NCI-H226 (cell line): ENCODE measurements at places on chromosomes 3 and 15.
A peak's percentile ranks its signal among the peaks of the same experiment; 100 is the strongest.

GRCh38 chr3:126533506-126533905 lies 9.6 kb downstream of the CHST13 start:
- no peak for DNase-seq

DNA sequence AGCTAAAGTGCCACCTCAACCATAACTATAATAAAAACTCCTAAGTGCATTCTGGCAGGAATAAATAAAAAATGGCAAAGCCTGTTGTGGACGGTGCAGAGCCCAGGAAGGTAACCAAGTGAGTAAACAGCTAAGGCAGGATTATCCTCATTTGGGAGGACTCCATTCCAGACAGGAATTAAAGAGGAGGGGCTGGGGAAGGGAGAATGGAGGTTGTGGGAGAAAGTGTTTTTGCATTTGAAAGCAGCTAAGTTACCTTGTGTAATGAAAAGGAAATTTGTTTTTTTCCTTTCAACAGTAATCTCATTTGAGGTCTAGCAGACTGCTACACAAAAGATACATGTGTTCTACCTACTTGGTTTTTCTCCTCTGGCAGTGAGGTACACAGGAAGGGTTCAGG lies 248.5 kb downstream of the TIGIT start:
- no peak for DNase-seq

GRCh38 chr3:50136714-50137405 lies 18.3 kb upstream of the SEMA3F start:
- no peak for DNase-seq

GRCh38 chr3:122318620-122319019 lies 6.4 kb upstream of the CSTA start:
- DNase-seq, result no peak

- no peak for DNase-seq
Observed at GRCh38 chr3:134885877-134886621, 91.0 kb downstream of the EPHB1 start.

DNA sequence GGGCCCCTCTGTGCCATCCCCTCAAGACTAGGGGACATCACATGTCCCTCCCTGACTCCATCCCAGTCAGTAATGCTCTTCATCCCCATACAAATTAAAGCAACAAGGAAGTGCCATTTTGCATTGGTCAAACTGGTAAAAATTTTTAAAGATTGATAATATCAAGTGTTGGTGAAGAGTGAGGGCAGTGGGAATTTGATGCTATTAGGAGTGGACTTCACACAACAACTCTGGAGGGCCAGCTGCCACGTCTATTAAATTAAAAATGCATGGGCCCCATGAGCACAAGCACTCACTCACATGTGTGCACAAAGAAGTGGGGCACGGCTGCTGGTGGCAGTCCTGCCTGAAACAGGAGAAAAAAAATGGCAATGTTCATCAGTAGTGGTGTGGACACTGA lies 47.8 kb downstream of the DNAJB8 start:
- DNase-seq, result no peak

- no peak for DNase-seq
Observed at GRCh38 chr15:89400782-89401545, 66.3 kb upstream of the POLG start.

- DNase-seq, result no peak
Observed at GRCh38 chr15:29424118-29424517, 154.5 kb upstream of the NSMCE3 start.

GRCh38 chr15:69783211-69783610 lies 314.5 kb downstream of the TLE3 start:
- no peak for DNase-seq

DNA sequence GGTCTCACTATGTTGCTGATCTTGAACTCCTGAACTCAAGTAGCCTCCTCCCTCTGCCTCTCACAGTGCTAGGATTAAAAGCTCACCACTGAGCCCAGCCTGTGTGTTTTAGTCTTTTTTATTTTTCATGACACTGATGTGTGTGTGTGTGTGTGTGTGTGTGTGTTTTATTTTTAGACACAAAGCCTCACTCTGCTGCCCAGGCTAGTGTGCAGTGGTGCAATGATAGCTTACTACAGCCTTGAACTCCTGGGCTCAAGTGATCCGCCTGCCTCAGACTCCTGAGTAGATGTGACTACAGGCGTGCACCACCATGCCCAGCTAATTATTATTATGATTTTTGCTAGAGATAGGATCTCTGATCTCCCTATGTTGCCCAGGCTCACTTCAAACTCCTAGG lies 23.3 kb upstream of the CTSH start:
- DNase-seq, result no peak

DNA sequence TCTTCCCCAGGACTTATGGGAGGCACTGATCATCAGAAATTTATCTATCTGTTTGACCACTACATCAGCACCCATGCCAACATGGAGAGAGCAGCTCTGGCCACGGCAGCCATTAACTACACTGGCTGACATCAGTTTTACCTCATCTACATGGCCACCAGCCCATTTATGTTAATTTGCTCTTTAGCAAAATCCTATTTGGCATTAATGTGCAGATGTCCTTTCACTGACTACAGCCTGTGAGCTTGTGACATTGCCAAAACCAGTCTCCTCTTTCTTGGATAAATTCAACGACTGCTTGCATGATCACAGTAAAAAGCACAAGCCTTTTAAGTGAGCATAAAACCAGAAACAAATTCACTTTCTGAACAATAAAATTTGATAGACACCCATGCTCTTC lies 47.5 kb downstream of the NR1I2 start:
- DNase-seq, result no peak

- no peak for DNase-seq
Observed at GRCh38 chr15:38061856-38062649, 127.6 kb downstream of the TMCO5A start.

- DNase-seq, result no peak
Observed at GRCh38 chr3:183378008-183378407, 50.4 kb downstream of the MCF2L2 start.

GRCh38 chr3:100875239-100875638 lies 118.0 kb downstream of the ABI3BP start:
- peak; percentile 95 for DNase-seq

- no peak for DNase-seq
Observed at GRCh38 chr3:123122525-123123315, 55.9 kb downstream of the PDIA5 start.

DNA sequence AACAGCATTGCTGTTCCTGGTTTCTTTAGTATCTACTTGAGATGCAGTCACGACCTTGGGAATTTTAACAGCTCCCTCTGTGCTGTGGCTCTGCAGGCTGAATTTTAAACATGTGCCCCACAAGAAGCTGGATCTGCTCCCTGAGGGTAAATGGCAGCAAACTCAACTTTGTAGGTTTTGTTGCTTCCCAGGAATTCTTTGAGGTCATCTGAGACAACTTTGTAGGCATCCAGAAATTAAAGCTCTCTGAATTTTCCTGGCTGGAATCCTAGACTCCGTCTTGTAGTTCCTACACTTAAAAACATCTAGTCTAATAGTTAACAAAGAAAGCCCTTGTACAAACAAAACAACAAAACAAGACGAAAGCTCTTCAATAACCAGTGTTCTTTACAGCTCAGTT lies 366.3 kb downstream of the FEZF2 start:
- no peak for DNase-seq

DNA sequence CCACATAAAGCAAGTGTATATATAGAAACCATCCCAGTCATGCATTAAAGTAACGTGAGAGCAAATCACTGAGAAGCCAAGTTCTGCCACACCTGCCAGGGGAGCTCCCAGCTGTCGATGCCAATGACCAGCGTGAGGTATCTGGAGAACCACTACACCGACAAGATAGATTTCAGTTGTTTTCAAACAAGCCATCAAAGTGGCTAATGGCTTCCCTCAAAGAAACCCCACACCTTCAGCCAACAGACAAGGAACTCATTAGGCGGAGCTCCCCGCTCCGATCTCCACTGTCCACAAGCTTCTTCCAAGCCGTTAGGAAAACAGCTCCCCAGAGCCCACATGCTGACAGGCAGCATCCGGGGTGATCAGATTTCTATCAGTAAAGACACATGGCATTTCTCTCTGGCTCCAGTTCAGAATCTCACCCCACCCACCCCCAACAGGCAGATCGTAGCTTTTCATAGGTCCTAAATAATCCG lies 54.2 kb upstream of the SPATA12 start:
- DNase-seq, result no peak

- DNase-seq, result no peak
Observed at GRCh38 chr3:145857956-145858355, 303.0 kb downstream of the PLOD2 start.

DNA sequence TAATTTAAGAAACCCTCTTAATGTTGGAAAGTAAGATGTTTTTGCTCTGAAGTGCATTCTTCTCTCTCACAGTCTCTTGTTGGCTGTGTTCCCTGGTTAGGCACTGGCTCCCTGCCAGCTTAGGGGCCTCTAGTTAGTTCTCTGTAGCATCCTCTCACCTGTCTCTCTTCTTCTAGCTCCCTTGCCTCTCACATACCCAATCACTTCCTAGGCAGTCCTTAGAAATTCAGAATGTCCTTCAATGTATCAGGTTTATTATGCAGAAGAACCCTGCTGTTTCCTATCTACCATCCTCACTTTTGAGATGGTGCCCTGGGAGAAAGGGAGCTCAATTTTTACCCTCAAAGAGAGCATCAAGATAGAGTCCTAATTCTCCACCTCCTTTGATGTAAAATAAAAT lies 36.2 kb upstream of the CPNE4 start:
- no peak for DNase-seq

DNA sequence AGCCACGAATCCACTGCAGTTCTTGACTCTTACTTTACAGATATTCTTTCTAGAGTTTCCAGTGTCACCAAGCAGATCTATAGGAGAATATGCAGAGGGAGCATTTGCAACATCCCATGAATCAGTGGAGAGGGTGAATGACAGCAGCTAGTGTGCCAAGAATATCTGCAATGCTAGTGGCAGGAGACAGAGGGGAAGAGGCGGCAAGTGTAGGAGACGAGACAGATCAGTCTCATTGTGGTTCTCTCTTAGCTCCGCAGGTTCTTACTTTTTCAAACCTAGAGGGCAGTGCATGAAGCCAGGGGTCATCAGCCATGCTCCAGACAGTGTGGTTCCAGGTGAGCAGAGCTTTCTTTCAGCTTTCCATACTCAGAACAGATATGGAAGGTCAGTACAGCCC lies 744 bp downstream of the ZNF619 start:
- no peak for DNase-seq

- DNase-seq, result no peak
Observed at GRCh38 chr3:98651780-98652077, 58.3 kb upstream of the CPOX start.

- peak; percentile 94 for DNase-seq
Observed at GRCh38 chr3:111768571-111769100, 90.4 kb upstream of the PHLDB2 start.

DNA sequence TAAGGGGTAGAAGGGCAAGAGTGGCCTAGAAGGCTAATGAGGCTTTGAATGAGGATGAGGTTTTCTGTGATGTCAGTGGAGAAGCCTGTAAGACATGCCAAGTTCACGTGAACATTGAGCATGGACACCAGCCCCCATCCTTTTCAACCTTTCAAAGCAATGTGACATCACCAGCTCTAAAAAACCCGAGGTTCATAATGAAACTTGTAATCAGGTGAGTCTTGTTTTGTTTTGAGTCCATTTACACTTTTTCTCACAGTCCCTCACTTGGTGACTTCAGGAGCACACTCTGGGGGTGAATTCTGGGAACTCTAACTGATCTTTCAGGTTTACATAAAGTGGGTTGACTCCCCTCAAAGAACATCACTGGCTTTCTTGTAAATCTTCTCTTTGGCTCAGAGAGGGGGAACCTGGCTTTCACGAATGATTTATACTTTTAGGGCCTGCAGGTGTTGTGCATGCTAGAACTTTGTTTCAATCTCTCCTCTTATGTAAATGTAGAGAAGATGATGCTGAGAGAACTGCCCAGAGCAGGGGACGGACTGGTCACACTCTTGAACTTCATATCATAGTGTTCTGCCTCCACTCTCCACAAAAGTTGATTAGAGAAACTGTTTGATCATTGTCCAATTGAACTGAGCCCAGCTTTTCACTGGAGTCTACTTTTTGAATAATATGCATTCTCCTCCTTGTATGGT lies 224.7 kb upstream of the SATB1 start:
- DNase-seq, result no peak

- peak; percentile 56 for DNase-seq
Observed at GRCh38 chr15:78131295-78132061, at the start of gene CIB2. Gene CIB2, minus strand, starts transcription at chr15:78131445. Its CDS starts 230 bp downstream, at chr15:78131215.

- peak; percentile 24 for DNase-seq
Observed at GRCh38 chr3:88611826-88612326, 462.1 kb downstream of the C3orf38 start.

- DNase-seq, result no peak
Observed at GRCh38 chr3:105515372-105515771, 148.7 kb downstream of the ALCAM start.

GRCh38 chr3:100396967-100397366 lies 3.9 kb downstream of the TOMM70 start:
- no peak for DNase-seq

- peak; percentile 61 for DNase-seq
Observed at GRCh38 chr3:103052236-103052830, 617.5 kb downstream of the ZPLD1 start.

DNA sequence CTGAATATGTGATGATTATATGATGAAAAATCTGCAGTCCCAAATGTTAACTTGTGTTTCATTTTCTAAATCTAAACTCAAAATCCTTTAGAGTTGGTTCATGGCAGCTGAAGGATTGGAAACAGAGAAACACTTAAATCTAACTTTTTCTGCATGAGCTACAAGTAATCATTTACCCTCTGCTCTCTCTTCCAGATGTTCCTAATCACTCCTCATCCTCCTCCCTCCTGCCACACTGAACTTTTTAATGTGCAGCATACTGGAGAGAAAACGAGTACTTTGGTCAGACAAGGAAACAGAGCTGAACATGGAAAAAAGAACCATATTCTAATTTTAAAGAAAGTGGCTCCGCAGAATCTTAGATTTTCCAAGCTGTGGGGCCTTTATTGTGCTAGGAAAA lies 321.2 kb upstream of the COL8A1 start:
- DNase-seq, result no peak

- DNase-seq, result no peak
Observed at GRCh38 chr15:86063356-86064095, 16.1 kb upstream of the AGBL1 start.

- DNase-seq, result no peak
Observed at GRCh38 chr3:24396338-24396737, 98.3 kb downstream of the THRB start.

DNA sequence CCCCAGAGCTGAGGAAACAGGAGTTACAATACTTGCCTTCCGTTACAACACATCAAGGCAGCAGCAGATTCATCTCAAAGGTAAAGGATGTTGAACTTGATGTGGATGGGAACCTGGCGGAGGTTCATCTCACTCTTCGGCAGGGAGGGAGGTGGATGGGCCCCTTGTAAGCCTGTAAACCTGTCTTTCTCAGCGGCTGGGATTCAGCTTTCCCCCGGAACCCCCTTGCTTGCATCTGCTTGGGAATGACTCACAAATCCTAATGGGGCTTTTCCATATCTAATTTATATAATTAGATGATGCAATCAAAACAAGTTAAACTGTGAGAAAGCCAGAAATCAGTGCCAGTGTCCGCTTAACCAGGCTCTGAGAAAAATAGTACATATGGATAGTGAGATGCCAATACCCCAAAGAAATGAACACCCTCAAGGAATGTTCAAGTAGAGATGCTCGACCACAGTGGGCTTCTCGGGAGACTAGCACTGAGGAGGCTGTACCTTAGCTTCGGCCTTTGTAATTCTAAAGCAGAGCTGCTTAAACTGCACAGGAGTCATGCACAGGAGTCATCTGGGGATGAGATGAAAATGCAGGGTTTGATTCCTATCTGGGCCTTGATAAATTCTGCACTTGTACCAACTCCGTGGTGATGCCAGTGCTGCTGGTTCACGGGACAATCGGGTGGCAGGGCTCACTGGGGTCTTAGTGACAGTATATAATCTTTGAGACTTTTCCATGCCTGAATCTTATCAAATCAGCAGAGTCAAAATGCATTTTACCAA lies 2.2 kb upstream of the FAM240A start:
- DNase-seq, result no peak

GRCh38 chr3:143036557-143036956 lies 35.2 kb downstream of the U2SURP start:
- DNase-seq, result no peak
